ENCODE measurements at places on chromosomes 12 and 14.

GRCh38 chr12:121579190-121579791 is 1.5 kb downstream of the KDM2B start:
- no peak for DNase-seq

- no peak for DNase-seq
These were observed 55.6 kb downstream of the ESRRB start for GRCh38 chr14:76431538-76431937.

- no peak for DNase-seq
These were observed 171.2 kb downstream of the ERC1 start for GRCh38 chr12:1162081-1162760.

GRCh38 chr12:106586803-106587684 is 4.2 kb downstream of the RFX4 start:
- DNase-seq = no peak

DNA sequence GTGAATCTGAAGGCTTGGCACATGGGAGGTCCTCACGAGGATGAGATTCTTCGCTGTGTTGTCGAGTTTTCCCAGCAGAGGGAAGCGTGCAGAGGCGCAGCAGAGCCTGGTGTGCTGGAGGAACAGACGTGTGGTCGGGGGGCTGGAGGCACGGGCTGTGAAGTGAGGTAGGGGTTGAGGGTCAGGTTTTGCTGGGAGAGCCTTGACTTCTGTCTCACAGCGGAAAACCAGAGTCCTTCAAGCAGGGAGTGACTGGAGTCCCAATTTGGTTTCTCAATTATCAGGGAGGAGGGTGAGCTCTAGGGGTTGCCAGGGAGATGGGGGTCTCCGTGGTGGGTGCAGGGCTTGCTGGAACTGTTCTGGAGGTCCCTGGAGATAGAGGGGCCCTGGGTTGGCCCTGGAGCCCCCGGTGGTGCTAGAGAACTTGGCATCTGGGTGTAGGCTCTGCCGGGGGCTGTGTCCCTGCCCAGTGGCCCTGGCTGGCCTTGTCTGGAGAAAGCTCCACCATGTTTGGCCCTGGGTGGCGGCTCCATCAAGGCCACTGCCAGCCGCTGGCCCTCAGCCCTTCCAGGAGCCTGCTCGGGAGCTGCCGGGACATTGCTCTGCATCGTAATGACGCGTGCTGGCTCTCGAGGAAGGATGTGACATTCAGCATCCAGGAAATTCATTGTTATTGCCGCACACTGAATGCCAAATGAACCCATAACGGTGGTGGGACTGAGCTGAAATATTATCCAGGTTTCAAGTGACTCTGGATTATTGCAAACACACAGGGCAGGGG is 215.7 kb downstream of the KIF26A start:
- DNase-seq = no peak

- DNase-seq = peak; percentile 43
These were observed 30.2 kb downstream of the PEX5 start for GRCh38 chr12:7219599-7220243.

DNA sequence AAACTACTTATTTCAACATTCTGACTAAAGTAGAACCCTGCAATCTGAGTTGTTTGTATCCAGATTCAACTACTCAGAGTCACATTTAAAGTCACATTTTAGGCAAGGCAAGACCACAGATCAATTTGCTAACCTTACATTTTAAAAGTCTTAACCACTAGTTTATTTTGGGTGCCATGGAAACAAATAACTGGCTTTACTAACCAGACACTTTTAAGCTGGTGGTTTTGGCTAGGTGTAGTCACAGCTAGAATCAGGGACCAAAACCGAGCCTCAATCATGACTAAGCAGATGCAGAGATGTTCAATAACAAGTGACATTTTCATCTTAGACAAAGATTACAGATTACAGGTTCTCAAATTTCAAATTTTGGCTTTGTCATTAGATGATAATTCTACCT is 115.3 kb downstream of the PDE6H start:
- DNase-seq = no peak

DNA sequence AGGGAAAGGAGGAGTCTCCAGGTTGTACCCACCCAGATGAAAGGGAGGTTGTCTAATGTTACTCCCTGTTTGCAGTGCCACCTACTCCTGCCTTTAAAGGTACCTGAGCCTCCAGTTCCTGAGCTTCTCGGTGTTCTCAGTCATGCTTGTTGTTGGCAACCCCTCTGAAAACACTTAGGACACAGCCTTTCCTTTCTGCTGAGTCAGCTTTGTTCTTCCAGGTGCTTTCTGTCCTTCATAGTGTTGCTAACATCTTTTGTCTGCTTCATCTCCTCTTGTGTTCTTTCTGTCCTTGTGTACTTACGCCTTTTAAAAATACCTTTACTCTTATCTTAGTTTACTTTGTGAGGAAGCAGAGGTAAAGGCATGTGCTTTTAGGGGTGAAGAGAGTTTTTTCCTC is 97.0 kb upstream of the NEDD1 start:
- DNase-seq = no peak

- DNase-seq = no peak
These were observed 49.3 kb downstream of the PTPN11 start for GRCh38 chr12:112468046-112468445.

GRCh38 chr12:62078020-62078419 is 182.2 kb upstream of the USP15 start:
- DNase-seq = no peak

- no peak for DNase-seq
These were observed 42.7 kb downstream of the TMBIM6 start for GRCh38 chr12:49783917-49784676.

DNA sequence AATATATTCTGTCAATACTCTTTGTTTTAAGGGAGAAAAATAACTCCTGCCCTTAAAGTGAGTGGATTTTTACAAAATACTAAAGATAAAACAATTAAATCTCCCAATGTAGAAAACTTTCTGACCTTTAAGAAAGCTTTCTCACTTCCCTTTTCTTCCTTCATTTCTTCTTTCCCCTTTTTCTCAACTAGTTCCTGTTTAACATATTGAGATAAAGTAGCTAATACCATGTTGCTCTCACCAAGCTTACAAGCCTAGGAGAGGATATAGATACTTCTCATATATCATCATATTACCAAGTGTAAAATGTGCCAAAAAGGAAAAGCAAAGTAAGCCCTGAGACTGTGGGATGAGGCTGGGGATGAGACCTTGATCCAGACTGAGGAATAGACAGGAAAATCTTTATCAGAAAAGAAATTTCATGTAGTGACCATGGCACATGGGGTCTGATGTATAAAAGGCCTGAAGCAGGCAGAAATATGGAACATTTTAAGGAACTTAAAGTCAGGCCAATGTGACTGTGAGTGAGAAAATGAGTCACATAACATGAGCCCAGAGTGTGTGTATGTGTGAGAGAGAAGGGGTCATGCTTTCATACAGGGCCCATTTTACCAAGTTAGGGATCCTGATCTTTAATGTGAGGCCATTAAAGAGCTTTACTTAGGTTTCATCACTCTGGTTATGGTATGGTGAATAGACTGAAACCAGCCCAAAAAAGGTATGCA is 1.6 kb upstream of the RPL10L start:
- no peak for DNase-seq

DNA sequence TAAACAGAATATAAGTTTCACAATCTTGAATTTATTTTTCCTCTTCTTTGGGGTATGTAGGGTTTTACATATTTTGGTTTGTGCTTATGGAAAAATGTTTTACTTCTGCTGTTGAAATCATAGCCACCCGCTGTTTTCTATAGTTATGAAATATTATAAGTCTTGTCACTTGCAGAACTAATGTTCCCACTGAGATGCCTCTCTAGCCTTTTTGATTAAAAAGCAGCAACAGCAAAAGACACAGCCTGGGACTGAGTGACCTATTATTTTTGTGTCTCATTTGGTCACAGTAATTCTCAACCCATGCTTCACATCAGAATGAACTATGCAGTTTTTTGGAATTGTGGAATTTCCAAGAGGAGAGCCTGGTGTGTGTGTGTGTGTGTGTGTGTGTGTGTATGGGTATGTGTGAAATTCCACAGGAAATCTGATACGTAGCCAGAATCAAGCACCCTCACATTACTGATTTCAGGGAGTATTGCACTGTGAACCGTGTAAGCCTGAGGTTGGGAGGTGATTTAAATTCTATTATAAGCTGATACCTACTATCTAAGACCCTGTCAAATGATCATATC is 55.7 kb upstream of the FRMD6 start:
- DNase-seq = no peak

DNA sequence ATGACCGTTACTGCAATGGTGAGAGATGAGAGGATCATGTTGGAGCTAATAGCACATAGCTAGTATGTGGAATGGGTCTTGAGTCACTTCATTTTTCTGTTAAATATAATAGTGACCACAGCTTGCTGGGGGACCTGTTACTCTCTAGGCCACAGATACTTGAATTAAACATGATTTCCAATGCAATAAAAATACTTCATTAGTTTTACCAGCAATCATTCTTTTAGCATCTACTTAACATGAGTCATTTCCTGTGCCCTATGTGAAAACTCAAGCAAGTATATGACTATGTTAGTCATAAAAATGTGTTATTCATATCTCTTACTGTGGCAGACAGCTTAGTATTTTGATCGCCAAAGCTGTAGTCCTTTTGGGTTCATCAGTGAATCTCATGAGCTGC is 798.8 kb downstream of the SLC16A7 start:
- no peak for DNase-seq

- DNase-seq = no peak
These were observed 197.1 kb upstream of the FOXN3 start for GRCh38 chr14:89614009-89614691.

DNA sequence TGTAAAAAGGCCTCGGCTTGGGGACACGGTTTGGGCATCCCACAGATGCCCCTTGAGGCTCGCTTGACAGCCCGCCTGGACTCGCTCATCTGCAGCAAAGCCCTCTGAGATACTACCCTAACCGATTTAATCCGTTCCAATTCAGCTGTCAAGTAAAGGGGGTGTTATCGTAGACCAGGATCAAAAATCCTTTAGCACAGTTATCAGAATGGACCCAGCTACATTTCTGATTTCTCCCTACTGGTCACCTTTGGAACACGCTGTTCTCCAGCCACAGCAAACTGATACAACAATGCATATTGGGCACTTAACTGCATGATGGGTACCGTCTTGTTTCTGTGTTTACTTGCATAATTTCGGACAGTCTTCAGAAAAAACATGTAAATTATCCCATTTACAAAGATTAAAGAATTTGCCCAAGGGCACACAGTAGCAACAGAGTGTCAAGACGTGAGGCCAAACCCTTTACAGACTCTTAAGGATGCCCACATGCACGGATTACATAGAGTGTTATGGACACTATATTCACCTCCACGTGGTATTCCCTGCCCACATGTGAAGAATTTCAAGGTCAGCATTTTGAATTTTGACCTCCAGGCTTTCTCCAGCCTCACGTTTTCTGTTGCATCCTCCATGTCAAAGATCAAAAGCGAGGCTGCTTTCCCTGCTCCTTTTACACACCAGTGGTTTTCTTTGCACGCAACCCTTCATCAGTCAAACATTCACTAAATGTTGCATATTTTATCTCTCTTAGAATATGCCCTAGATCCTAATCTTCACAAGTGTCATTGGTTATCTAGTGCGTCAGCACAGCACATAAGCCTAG is 3.2 kb upstream of the DUSP6 start:
- no peak for DNase-seq

- DNase-seq = no peak
These were observed 12.1 kb upstream of the MIPOL1 start for GRCh38 chr14:37185670-37186069.

- no peak for DNase-seq
These were observed 224.1 kb upstream of the EGLN3 start for GRCh38 chr14:34174973-34175372.

- DNase-seq = no peak
These were observed 224.8 kb downstream of the DACT1 start for GRCh38 chr14:58862416-58863160.

- DNase-seq = no peak
These were observed 54.9 kb upstream of the TMX1 start for GRCh38 chr14:51185180-51185579.

- DNase-seq = no peak
These were observed 42.1 kb upstream of the USP44 start for GRCh38 chr12:95593266-95593871.

- no peak for DNase-seq
These were observed 40.7 kb downstream of the LRRIQ1 start for GRCh38 chr12:85076688-85077430.

DNA sequence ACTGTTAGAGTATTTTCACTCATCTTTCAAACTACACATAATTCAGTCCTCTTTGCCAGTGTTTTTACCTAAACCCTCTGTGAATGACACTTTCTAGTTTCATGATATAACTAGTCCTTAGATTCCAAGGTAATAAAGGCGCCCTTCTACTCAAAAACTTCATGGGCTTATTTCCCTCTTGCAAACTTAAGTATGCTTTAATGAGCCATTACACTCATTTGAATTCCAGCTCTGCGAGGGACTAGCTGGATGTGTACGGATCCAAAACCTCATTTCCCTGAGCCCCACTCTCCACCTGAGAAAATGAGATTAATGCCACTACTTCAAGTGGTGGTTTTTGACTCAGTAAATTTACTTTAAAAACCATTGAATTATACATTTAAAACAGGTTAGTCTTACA is 141.1 kb downstream of the NDUFA12 start:
- DNase-seq = no peak

GRCh38 chr14:27098451-27098850 is 500.6 kb upstream of the NOVA1 start:
- DNase-seq = no peak

DNA sequence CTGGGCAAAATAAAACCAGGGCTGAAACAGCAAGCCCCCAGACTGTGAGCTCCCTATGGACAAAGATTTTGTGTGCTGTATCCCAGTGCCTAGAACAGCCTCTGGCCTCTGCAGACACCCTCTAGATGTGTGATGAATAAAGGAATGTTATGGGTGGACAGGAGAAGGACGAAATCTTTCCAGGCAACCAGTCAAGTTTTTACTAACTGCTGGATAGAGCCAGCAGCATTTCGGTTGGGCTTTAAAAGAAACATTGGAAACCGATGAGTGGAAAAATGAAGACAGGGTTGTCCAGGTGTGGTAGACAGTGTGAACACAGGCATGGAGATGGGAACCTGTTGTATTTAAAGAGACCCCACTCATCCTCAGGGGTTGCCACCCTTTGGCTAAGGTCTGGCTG is 4.0 kb downstream of the CHGA start:
- no peak for DNase-seq

- no peak for DNase-seq
These were observed 2.9 kb upstream of the DENR start for GRCh38 chr12:122749569-122750332.

DNA sequence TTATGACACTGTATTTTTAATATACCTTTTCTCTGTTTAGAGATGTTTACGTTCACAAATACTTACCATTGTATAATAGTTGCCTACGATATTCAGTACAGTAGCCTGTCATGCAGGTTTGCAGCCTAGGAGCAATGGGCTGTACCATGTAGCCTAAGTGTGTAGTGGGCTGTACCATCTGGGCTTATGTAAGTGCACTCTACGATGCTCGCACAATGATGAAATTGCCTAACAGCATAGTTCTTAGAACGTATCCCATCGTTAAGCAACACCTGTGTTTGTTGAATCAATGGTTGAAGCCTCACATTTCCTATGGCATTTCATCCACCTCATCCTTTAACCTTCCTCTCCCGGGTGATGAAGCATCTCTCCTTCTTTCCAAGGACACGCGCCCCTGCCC is 12.5 kb upstream of the EML1 start:
- DNase-seq = no peak

GRCh38 chr12:96434107-96434506 is 33.9 kb upstream of the CDK17 start:
- DNase-seq = no peak
